Activated CD4-positive, alpha-beta T cell treated with anti-CD3 and anti-CD28 coated beads, Interleukin-2, Interleukin-4, amounts not matched to agents 100 ng/mL and 50 ng/mL, durations not matched to agents 16 hours and 8 hours (primary cell): ENCODE measurements at places on chromosomes 16 and 17.

- no peak for DNase-seq
Observed at GRCh38 chr17:3905017-3905520, 11.2 kb downstream of the P2RX1 start.

GRCh38 chr16:8694795-8695728, 20.6 kb downstream of the ABAT start:
- DNase-seq: no peak

DNA sequence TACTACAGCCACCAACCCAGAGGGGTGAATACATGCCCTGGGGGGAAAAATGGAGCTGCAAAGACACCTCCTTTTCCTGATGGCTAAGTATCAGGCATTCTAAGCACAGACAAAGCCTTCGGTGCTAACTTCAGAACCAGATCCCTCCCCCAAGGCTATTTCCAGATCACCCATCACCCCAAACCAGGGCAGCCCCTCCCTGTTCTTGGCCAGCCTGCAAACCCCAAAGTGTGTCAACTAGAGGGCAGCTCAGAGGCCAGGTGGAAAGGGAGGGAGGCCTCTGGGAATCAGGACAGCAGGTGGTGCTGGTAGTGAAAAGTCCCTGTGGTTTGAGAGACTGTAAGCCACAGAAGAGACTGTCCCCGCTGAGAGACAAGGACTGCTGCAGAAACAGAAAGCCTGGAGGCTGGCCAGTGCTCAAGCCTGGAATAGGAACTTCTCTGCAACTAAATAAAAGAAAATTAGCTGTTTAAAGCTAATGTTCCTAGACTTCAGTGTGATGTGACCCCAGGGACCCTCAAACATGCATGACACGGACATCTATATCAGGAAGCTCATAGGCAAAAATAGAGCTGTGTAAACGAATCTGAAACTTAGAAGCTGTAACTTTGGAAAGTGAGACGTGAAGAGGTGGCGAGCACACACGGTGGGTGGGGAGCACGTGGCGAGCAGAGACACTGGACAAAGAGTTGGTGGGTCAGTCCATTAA, 9.1 kb downstream of the TUBG1 start:
- peak; percentile 3 for DNase-seq

GRCh38 chr17:50272246-50272645, 2.0 kb upstream of the TMEM92 start:
- no peak for DNase-seq

DNA sequence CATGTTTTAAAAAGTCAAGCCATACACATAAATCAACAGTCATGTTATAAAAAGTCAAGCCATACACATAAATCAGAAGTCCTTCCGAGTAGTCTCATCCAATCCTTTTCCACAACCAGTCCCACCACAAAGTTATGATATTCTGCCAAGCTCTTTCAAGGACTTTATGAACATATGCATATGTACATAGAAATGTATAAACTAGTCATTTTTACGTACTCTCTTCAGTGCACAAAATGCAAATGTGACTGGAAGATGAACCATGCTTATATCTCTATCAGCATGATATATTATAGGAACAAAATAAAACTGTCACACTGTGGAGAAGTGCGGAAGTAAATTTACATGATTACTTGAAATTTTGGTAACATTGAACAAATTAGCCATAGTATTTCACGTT, 200.9 kb downstream of the CNTNAP4 start:
- DNase-seq: no peak

GRCh38 chr17:80071116-80071841, 30.1 kb upstream of the GAA start:
- DNase-seq: no peak

DNA sequence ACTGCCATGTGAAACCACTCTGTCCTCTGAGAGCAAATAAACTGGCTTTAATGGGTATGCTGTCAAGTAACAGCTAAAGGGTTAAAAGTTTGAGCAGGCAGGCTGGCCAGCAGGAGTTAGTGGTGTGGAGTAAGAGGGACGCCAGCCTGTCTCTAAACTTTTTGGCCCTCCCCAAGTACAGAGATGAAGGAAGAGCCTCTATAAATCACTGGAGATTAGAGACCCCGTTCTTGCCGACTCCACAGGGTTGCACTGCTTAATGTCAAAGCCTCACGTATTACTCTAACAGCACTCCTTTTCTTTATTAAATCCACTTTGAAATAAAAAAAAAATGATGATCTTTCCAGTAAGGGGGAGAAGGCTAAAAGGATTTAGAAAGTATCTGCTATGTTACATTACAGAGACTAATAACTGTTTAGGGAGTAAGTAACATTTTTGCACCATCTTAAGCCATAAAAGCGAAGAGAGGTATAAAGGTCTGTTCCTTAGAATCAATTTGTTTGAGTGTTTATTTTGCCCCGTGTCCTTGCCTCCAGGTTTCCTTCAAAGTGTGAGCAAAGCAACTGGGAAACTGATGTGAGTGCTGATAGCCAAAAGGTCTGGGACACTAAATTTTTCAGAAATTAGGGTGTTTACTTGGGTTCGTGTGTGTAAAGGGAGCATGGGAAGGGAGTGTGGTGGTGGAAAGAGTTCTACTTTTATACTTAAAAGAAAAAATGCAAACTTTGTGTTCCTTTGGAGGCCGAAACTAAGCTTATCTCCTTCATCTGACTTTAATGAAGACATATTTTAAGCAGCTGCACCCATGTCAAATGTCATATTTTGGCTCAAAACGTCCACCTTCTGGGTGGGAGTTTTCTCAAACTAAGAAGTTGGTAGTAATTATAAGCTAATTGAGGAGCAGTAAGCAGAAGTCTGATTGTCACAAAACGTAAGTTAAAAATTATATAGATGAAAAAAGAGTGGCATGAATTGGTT, 109.9 kb upstream of the TBX2 start:
- no peak for DNase-seq
